ENCODE measurements at places on chromosomes 11 and 22. TPM values are rescaled to one million over a fixed set of nuclear protein-coding genes. Genes with fewer than 3 reads are reported as not detected.

DNA sequence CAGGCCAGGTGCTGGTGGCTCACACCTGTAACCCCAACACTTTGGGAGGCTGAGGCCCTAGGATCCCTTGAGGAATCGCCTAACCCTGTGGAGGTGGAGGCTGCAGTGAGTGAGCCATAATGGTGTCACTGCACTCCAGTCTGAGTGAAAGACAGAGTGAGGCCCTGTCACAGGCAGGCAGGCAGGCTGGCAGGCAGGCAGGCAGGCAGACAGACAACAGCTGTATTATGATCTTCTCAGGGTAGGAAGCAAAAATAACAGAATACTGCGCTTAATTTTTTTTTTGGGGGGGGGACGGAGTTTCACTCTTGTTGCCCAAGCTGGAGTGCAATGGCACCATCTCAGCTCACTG lies 3901.6 kb upstream of the OR11H1 start:
- no peak overlapping the region for H3K4me3 ChIP-seq
- DNase-seq, result no peak
- no peaks in the 10 kb centered on the region for H3K27me3 ChIP-seq
- H3K36me3 ChIP-seq, result no peaks in the 10 kb centered on the region
- H3K4me1 ChIP-seq, result no peaks in the 10 kb centered on the region

DNA sequence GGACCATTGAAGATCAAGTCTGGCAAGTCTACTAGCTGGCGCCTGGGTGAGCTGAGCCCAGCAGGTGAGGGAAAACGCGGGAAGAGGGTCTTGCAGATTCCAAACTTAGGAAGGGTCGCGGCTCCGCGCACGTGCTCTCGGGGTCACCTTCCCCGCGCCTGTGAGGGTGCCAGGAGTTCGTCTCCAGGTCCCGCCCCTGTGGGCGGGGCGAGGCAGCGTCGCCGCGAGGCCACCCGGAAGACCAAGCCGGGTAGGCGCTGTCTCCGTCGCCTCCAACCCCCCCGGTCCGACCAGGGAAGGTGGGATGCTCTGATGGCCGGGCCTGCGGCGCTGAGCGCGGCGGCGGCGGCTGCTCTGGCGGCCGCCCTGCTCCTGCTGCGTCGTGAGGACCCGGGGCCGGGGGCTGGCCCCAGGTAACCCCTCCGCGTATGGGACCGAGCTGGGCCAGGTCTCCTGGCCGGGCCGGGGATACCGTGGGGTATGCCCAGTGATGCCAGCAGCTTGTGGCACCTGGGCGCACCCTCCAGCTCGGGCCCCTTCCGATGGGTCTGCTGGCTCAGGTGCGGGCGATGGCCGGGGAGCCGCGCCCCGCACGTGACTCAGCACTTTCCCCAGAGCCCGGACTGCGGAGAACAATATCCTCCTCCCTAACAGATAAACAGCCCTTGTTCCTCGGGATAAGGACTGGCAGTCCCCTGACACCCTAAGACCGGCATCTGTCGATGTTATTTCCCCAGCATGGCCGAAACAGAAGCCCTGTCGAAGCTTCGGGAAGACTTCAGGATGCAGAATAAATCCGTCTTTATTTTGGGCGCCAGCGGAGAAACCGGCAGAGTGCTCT lies at the start of gene HTATIP2:
HTATIP2 (plus strand) TSS at position 215 of the 841 bp plus-strand sequence; CDS start at position 739, 524 bp downstream.
- peak within 1 kb of the TSS; percentile 90 for H3K27ac ChIP-seq
- H3K36me3 ChIP-seq, result no peaks in the 10 kb centered on the region
- peaks cover 36% of the 10 kb centered on the region for H3K4me1 ChIP-seq
- no peaks in the 10 kb centered on the region for H3K27me3 ChIP-seq
- peak within 1 kb of the TSS; percentile 75 for H3K4me3 ChIP-seq

GRCh38 chr11:64771861-64772260 lies 6.5 kb downstream of the SF1 start:
- no peak for DNase-seq
- H3K4me3 ChIP-seq, result no peak overlapping the region
- peaks cover 39% of the 10 kb centered on the region for H3K4me1 ChIP-seq

DNA sequence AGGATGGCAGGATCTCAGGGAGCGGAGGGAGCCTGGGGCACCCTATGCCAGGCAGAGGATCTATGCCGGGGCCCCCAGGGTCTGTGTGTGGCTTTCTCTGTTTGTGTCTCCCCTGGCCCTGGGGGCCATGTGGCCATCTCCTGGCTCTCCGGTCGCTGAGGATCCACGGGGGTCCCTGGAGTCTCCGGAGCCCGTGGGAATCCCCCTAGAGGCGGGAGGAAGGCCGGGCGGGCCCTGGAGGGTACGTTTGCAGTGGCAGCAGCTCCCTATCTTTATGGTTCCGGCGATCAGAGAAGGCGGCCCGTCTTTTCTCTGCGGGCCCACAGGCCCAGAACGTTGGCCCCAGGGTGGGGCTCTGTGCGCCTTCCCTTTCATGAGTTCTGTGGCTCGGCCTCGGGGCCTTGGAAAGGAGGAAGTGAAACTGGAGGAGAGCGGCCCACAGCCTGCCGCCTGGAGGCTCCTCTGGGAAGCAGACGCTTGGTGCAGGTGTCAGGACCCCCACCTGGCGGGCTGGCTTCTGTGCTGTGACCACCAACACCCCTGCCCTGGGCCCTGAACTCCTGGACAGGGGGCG lies 82.1 kb downstream of the KCNQ1 start:
- H3K27ac ChIP-seq, result peak overlapping the region; percentile 74
- H3K27me3 ChIP-seq, result no peaks in the 10 kb centered on the region
- no peaks in the 10 kb centered on the region for H3K36me3 ChIP-seq
- peaks cover 23% of the 10 kb centered on the region for H3K4me1 ChIP-seq

DNA sequence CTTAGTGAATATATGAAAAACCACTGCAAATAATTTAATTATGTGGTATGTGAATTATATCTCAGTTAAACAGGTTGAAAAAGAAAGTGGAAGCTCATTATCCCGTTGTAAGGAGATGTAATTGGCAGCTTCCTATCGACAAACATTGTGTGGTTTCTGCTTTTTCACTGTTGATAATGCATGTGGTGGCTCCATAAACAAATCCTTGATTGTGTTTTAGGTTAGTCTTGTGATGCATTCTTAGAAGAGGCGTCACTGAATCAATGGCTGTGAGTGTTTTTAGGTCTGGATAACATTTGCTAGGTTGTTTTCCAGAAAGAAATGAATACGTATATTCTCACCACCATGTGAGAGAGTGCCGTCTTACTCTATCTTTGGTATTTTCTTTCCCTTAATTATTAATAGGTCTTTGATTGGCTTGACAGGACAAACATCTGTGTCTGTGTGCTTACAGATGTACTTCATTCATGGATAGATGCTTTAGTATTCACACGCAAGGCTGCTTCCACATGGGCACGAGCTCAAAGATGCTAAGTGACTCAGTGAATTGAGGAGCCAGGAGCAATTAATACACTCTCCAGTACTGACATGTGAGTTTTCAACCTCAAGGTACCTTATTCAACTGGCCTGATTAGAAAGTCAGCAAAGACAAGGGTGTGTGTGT lies 166.7 kb downstream of the TBC1D22A start:
- no peak for DNase-seq
- no peak overlapping the region for H3K27ac ChIP-seq

GRCh38 chr22:30568137-30568805 lies 6.2 kb downstream of the GAL3ST1 start:
- peaks cover under 1% of the 10 kb centered on the region for H3K4me1 ChIP-seq
- no peak for DNase-seq
- H3K4me3 ChIP-seq, result no peak overlapping the region

GRCh38 chr22:23180893-23181720 lies 798 bp downstream of the BCR start:
- no peaks in the 10 kb centered on the region for H3K36me3 ChIP-seq
- H3K27ac ChIP-seq, result no peak overlapping the region
- peak overlapping the region; percentile 60 for H3K4me3 ChIP-seq
- H3K27me3 ChIP-seq, result no peaks in the 10 kb centered on the region
- peaks cover 45% of the 10 kb centered on the region for H3K4me1 ChIP-seq

DNA sequence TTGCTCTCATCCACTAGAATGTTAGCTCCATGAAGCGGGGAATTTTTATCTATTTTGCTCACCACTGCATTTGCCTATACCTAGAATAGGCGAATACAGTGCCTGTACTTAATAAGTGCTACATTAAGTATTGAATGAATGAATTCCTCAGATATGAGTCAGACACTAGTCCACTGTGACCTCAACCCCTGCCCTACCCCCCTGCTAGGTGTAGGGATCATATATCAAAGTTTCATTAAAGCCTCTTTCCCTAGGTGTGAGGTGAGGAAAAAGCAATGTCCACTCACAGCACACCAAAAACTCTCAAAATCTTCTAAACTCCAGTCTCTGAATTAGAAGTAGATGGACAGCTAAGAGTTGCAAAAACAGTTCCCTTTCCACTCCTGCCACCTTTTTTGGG lies 9.8 kb upstream of the PSMA1 start:
- no peaks in the 10 kb centered on the region for H3K4me1 ChIP-seq
- no peak for DNase-seq
- H3K27ac ChIP-seq, result no peak overlapping the region

DNA sequence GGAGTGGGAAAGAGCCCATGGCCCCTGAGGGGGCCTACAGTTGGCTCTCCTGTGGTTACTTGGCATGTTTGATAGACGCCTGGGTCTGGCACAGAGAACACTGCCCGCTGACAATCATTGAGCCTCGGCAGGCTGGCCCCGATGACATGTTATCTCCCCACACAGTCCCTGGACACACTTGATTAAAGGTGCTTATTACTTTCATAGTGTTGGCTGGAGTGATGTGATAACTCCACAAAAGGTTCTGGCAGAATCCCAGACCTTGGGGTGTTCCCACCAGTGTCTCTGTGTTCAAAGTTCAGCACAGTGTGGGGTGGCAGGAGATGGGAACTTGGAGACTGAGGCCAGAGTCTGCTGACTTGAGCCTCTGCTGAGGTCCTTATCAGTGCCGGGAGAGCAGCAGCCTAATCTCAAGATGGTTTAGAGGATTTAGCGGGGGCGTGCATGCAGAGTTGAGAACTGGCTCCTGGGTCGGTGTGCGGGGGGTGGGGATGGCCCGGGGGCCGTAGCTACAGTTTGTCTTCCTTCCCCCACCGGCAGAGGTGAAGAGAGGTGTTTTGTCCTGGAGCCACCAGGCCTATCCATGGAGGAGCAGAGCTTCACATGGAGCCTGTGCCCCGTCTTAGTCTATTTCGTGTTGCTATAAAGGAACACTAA lies 22.5 kb downstream of the PARVB start:
- H3K4me1 ChIP-seq, result no peaks in the 10 kb centered on the region
- no peaks in the 10 kb centered on the region for H3K27me3 ChIP-seq
- H3K4me3 ChIP-seq, result no peak overlapping the region
- no peaks in the 10 kb centered on the region for H3K36me3 ChIP-seq
- no peak for DNase-seq

DNA sequence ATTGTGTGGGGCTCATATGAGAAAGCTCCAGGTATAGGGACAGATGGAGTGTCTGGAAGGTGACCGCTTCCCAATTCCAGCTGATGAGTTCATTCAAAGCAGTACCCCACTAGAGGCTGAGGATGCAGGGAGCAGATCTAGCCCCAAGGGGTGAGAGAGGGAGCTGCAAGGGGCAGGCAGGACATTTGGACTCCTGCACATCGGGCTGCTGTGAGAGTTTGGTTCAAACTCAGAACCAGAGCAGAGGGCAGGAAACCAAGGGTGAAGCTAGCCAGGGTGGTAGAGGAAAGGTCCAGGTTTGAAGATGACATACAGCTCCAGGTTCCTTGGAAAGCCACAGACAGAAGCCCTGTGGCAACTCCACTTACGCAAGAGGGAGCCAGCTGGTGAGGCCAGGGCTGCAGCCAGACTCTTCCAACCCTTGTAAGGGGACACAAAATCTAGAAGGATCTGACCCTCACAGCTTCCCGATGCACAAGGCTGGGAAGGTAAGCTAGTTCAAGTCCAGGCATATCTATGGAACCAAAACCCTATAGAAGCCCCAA lies 1.9 kb downstream of the CSNK2A3 start:
- H3K4me1 ChIP-seq, result no peaks in the 10 kb centered on the region
- DNase-seq, result no peak
- H3K4me3 ChIP-seq, result no peak overlapping the region
- no peak overlapping the region for H3K27ac ChIP-seq

GRCh38 chr11:16917941-16918340 lies 96.3 kb downstream of the PLEKHA7 start:
- H3K4me1 ChIP-seq, result no peaks in the 10 kb centered on the region
- H3K27ac ChIP-seq, result no peak overlapping the region
- no peaks in the 10 kb centered on the region for H3K27me3 ChIP-seq
- no peak for DNase-seq
- no peaks in the 10 kb centered on the region for H3K36me3 ChIP-seq

DNA sequence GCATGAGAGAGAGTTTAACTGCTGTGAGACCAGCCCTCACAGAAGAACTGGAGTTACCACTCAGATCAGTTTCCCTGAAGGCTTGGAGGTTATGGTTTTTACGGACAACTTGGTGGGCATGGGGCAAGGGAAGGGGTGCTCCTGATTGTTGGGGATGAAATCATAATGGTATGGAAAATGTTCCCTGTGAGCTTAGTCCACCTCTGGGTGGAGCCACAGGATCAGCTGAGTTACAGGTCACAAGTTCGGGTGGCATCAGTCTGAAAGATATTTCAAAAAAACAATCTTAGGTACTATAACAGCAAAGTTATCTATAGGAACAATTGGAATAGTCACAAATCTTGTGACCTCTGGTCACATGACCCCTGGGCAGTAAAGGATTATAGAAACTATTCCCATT lies 162.9 kb downstream of the DLG2 start:
- H3K36me3 ChIP-seq, result no peaks in the 10 kb centered on the region
- H3K27ac ChIP-seq, result no peak overlapping the region
- H3K4me1 ChIP-seq, result no peaks in the 10 kb centered on the region
- H3K4me3 ChIP-seq, result no peak overlapping the region
- DNase-seq, result no peak

DNA sequence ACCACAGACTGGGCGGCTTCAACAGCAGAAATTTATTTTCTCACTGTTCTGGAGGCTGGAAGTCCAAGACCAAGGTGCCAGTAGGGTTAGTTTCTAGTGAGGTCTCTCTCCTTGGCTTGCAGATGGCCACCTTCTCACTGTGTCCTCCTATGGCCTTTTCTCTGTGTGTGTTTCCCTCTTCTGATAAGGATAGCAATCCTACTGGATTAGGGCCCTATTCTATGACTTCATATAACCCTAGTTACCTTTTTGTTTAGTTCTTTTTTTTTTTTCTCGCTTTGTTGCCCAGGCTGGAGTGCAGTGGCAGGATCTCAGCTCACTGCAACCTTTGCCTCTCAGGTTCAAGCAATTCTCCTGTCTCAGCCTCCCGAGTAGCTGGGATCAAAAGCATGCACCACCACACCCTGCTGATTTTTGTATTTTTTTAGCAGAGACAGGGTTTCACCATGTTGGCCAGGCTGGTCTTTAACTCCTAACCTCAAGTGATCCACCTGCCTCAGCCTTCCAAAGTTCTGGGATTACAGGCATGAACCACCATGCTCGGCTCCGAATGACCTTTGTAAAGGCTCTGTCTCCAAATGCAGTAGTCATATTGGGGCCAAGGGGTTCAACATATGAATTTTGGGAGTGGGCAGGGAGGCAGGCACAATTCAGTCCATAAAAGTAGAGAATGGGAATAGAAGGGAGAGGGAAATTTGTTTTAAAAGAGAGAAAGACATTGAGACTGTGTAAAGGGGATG lies 25.5 kb upstream of the NNMT start:
- no peak overlapping the region for H3K27ac ChIP-seq
- H3K36me3 ChIP-seq, result no peaks in the 10 kb centered on the region
- no peak for DNase-seq
- H3K4me3 ChIP-seq, result no peak overlapping the region
- no peaks in the 10 kb centered on the region for H3K4me1 ChIP-seq
- no peaks in the 10 kb centered on the region for H3K27me3 ChIP-seq

MS4A6A gene
- 66.0 TPM for total RNA-seq

RIMBP3B gene
- total RNA-seq, result not detected

MFRP gene
- total RNA-seq, result not detected

MMP13 gene
- total RNA-seq, result not detected

Measured in Peyer's patch (tissue), 4 donors.